ENCODE measurements at places on chromosomes 6 and 20.

GRCh38 chr6:7765575-7766325 is 39.9 kb downstream of the BMP6 start:
- DNase-seq = no peak

DNA sequence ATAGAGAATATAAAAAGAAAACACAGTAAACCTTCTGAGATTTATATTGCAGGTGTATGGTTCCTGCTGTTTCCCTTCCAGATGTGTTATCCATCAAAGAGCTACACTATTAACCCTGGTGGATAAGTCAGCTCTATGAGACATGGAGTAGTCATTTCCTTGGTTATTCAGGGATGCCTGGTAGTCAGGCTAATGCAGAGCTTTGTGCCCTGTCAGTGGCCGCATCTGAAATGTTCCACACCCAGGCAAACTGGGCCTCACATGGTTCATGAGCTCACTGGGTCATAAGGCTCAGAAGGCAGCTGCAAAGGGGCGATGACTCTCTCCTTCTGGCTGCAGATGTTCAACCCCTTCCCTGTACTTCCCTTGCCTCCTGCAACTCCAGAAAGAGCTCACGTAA is 473.6 kb downstream of the EPHA7 start:
- DNase-seq = no peak

- DNase-seq = peak; percentile 19
These were observed 61.9 kb downstream of the GPR6 start for GRCh38 chr6:110039981-110040383.

DNA sequence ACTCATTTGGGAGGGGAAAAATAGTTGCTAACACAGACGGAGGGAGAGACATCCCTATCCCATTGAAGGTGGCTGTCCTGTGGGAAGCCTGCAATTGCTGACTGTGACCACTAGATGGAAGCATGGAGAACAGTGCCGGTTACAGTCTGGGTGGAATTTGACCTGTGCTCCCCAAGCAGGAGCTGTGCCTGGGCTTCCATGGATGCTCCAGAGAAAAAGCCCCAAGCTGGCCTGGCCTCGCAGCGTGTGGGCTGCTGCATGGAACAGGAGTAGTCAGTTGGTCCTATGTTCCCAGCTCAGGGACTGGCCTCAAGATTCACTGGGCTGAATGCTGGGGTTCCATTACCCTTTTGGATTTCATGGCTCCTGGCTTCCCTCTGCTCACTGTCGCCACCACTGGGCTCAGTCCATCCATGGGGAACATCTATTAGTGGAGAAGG is 116.3 kb upstream of the CHD6 start:
- DNase-seq = no peak

- DNase-seq = no peak
These were observed 155.6 kb upstream of the TBX18 start for GRCh38 chr6:84920021-84920420.

DNA sequence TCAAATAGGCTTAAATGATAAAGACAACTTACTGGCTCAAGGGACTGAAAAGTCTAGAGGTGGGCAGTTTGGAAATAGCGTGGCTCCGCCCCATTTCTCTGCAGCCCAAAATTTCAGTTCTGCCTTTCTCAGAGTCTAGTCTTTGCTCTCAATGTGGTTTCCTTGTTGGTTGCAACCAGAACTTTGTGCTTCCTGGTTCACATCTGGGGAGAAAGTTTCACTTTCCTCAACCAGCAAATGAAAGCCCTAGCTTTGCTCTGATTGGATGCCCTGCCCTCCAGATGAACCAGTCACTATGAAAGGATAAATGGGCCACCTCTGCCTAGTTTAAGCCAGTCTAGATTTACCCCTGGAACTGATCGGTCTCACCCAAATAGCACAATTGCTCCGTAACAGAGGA is 14.9 kb downstream of the SYCP2L start:
- no peak for DNase-seq

DNA sequence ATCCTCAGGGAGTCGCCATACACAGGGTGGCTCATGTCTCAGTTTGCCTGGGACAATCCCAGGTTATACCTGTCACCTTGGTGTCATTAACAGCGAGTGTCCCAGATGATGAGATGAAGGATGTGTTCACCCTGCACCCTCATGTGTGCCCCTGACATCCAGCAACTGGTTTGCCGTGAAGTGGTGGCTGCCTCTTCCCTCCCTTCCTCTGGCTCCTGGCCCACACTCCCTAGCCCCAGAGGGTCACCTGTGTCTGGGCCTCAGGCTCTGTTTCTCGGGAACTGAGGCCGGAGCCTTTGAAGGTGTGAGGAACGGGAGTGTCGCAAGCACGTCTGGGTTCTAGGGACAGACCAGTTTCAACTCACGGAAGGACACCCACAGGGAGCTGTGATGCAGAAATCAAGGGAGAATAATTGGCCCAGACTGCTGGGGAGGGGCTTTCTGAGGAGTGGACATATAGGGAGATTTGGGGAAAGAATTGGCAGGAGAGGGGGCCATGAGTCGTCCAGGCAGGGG is 35.8 kb upstream of the PHACTR3 start:
- no peak for DNase-seq

DNA sequence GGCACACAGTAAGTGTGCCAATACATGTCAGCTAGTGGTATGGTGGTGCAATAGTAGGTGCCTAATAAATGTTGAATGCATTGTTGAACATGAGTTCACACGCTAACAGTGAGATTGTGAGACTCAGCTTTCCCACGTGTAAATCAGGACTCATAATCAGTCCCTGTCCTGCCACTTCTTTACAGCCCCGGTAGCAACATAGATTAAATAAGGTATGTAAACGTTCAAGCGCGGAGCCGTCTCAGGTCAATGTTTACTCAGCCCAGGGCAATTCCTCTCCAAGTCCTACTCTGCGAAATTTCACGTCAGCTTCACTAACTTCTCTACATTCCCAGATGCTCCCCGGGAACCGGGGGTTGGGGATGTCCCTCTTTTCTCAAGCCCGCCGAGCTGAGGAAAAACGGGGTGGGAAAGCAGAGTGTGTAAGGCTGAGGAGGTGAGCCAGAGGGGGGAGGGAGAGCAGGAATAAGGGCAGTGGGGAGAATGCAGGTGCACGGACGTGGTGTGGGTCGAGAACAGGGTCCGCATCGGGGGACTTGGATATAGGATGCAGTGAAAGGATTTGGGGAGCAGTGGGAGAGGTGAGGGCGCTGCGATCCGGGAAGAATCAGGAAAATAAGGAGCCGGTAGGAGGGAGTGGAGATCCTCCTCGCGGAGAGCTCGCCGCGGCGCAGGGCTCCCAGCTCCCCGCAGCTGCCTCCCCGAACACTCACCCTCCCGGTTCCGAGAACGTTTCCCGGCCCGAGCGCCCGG is 544 bp upstream of the TP53INP2 start:
- no peak for DNase-seq

DNA sequence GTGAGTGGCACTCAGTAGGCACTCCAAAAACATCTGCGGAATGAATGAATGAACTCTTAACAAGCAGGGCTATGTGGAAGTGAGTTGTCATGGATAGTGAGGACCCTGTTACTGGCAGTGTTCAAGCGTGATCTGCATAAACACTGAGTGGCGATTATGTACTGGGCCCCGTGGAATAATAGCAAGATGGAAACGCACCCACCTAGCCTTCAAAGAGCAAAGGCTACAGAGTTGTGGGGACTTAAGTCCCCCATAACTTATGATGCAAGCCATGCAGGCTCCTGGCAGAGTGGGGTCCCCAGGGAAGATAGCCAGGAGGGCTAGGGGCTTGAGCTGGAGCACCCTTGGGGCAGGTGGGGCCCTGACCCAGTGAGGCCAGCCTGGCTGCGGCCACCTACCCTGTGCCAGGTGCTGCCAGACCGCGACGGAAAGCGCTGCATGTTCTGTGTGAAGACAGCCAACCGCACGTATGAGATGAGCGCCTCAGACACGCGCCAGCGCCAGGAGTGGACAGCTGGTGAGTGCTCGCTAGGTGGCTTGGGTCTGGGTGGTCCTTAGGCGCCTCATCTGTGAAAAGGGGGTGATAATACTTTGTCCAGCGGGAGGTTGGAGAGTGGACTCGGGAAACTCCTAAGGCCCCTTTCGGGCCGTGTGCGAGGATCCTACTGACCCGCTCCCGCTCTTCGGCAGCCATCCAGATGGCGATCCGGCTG is 20.0 kb downstream of the DEF6 start:
- DNase-seq = no peak

DNA sequence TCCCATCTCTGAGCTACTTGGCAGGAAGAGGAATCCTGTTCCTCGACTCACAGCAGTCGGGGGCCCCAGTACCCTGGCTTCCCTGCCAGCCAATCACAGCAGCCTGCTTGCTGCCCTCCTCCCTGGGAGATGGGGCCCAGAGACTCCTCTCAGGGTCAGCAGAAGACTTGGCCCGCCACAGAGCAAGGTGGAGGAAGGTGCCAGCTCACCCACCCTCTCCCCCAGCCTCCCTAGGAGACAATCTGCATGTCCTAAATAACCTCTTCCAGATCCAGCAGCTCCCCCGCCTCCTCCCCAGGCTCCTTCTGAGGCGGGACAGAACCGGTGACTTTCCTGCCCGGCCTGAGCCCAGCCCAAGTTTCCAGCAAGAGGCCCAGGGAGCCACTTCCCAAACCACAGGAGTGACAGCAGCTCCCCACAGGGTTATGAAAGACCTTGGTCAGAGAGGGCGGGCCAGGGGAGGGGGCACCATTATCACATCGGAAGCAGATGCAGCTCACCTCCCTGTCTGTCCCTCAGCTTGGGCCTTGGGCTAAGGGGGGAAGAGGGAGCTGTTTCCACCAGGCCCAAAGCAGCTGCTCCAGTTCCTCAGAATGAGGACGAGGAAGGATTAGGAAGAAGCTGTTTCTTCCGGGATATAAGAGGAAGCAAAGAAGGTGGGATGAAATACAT is 2.3 kb downstream of the CCND3 start:
- DNase-seq = no peak

DNA sequence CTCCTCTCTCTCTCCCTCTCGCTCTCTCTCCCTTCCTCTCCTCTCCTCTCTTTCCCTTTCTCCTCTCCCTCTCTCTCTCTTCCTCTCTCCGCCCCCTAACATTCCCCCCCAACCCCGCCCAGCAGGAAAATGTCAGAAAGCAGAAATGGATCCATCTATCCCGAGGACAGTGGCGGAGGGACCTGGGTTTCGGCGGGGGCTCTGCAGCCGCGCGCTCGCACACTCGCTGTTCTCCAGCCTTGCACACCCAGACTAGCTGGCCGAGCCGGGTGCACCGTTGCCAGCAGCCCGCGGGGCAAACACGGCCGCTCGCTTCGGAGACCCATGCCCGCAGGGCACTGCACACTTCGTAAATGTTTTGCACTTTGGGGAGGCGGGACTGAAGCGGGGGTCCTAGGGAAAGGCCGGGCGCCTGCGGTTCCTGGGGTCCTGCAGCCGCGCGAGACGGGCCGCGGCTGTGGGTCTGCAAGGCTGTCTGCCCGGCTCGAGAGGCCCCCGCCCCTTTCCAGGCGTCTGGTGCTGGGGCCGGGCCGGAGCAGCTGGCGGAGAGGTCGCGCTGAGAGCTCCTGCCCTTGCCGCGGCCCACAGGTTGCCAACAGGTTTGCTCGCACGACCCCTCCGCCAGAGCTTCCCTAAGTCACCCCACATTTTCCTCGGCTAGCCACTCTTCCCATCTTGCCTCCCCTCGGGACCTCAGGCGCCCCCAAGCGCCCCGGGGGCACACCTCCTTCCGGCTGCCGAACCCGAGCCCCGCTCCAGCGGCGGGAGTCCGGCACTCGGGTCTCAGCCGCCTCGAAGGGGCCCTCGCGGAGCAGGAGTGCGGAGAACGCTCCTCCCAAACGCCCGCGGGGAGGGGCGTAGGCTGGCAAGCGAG is 818 bp upstream of the MDGA1 start:
- DNase-seq = peak; percentile 43

GRCh38 chr20:23873370-23874015 is 6.1 kb downstream of the CST5 start:
- DNase-seq = no peak

DNA sequence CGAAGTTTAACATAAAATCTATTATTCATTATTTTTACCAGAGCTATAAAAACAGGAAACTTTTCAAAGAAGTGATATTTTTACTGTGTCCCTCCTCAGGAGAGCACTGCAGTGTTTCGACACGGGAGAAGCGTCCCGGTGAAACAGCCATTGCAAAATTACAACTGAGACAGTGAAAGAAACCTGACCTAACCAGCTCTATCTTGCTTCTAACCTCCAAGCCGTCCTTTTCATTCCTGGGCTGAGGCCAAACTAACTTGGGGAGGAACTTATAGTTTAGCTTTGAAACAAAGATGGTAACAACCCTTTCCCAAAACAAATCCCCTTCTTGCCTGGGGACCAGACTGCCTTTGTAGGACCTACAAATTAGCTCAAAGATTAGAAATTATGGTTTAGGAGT is 79.2 kb downstream of the WDR27 start:
- DNase-seq = no peak

DNA sequence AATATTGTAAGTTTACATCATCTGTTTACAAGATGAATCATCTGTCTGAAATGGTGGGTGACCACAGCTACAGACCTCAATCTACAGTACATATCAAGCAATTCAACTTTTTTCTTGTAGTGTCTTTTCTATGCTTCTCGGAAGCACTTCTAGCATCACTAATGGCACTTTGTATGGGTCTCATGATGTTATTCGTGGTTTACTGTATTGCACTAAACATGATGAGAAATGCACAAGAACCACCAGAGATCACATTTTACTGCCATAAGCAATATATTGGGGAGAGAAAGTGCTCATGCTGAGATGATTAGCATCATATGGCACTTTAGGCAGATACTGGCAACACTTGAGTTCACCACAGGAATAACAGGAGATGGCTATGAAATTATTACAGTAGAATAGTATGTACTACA is 15.4 kb upstream of the BTBD3 start:
- no peak for DNase-seq

DNA sequence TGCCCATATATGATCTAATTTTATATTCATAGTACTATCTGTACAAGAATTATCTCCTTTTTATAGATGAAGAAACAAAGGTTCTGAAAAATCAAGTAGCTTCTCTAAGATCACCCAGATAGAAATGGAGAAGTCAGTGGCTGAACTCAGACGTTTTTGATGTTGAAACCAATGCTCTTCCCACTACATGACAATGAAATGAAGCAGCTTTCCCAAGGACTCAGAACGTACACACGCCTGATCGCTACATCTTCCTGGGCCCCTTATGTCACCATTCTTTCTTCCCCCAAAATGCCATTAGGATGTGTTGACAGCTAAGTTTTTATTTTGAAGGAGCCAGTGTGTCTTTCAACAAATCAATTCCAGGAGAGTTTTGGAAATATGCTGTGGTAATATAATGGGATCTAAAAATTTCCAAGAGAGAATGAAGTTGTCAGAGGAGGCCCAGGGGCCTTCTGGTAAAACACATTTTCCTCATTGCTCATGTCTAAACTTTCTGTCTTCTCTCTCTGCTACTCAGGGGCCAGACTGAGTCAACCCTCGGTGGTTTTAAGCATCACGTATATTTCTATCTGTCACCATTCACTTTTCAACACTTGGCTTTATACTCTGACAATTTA is 98.1 kb upstream of the COL21A1 start:
- no peak for DNase-seq

DNA sequence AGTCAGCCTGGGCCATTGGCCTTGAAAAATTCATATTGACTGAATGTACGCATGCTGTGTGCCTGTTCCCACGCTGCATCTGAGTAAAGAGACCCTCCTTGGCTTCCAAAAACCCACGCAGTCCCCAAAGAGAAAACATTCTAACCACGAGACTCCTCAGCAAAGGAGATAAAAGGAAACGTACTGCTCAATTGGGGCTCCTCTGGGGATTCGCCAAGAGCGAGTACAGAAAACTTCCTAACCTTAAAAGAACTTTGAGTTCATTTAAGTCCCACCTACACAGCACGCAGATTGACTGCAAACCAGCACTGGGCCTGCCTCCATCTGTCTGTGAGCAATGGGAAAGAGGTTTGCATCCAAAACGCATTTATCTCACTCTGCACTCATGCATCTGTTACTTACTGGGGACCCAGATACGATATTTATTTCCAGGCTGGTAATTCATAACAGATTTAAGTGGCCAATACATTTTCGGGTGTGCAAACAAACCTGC is 505.9 kb upstream of the CHD6 start:
- DNase-seq = no peak
